ENCODE measurements at places on chromosomes 5 and 9.

DNA sequence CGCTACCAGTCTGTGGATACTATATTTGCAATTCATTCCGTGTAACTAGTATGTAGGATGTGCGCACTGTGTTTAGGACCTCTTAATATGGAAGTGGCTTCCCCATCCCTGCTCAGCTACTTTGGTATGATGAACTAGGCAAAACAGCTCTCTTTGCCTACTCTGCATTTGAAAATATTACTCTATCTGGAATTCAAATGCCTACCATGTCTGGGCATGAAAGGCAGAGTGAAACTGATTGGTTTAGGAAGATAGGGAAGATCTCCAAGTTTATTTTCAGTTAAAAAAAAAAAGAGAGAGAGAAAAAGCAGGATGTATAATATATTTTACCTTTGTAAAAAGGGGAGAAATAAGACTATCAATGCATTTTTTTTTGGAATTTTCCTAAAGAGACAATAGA is 74.1 kb upstream of the ELL2 start:
- DNase-seq: no peak

GRCh38 chr5:33423018-33423630 is 17.6 kb upstream of the TARS1 start:
- DNase-seq: no peak

DNA sequence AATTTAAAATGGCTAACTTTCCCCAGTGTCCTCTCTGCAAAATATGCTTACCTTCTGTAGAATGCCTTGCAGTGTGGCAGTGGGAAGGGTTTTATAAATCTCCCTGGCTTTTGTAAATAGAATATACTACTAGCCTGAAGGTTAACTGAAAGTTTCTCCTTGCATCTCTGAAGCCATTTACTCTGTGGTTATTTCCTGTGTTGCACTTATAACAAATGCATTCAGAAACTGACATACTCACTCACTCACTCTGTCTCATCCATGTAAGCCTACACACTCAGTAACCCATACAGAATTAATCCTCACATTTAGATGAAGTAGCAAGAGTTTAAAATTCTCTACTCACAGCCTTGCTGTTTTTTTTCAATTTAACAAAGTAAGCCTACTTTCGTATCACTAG is 87.1 kb upstream of the SH3GL2 start:
- DNase-seq: no peak

GRCh38 chr9:14428781-14429230 is 114.9 kb upstream of the NFIB start:
- DNase-seq: peak; percentile 72

DNA sequence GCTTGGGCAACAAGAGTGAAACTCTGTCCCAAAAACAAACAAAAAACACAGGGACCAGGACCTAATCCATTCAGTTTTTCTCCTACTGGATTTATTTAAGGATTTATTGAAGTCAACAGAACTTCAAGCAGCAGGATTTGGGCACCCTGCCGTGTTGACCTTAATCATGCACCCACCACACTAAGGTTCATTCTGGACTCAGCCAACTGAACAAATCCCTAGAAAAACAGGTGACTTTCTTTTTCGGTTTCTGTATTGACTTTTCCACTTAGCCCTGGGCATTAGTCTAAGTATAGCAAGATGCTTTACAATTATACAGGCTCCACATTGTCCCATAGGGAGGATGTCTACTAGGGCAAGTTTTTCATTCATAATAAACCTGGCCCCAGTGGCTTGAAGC is 30.0 kb downstream of the ZNF131 start:
- peak; percentile 36 for DNase-seq
